ENCODE measurements at places on chromosomes 2 and 18.

DNA sequence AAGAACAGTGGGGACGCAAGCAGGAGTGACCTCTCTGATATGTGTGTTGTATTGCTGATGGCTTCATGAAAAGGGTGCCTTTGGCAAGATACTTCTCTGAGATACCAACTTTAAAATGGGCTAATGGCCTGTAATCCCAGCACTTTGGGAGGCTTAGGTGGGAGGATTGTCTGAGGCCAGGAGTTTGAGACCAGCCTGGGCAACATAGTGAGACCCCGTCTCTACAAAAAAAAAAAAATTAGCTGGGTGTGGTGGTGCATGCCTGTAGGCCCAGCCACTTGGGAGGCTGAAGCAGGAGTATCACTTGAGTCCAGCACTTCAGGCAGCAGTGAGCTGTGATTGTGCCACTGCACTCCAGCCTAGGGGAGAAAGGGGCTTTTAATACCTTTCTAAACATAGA is 9.8 kb downstream of the BIRC6 start:
- no peak for DNase-seq

DNA sequence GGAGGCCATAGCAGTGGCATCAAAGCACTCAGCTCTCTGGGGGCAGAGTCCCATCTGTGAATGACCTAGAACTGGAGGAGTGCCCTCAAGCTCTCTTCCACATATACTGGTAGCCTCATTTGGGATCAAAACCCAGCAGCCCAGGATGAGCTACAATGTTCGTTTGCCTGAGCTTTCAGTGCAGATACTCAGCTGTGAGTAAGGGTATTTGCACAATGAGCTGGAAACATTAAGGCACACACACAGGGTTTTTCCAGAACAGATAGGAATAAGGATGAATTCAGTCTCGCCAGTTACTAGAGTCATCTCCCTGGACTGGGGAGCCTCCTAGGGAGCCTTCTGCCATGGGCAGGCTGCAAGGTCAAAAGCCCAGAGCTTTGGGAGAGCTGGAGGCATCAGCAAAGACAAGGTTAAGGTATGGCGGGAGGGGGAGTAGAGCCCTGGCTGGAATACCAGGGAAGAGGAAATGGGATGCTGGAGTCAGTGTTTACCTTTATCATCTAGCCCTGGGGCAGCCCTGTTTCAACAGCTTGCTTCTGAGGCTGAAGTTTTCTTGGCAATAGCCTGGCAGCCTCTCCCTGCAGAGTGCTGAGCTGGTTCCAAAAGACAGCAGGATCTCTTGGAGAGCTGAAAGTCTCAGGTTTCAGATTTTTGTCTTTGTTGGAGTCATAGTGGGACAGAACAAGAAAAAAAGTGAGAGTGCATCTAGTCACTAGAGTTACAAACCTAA is 187.7 kb downstream of the LOXHD1 start:
- DNase-seq = peak; percentile 89

- no peak for DNase-seq
Measured at GRCh38 chr2:143742581-143742980, 613.4 kb downstream of the ARHGAP15 start.

DNA sequence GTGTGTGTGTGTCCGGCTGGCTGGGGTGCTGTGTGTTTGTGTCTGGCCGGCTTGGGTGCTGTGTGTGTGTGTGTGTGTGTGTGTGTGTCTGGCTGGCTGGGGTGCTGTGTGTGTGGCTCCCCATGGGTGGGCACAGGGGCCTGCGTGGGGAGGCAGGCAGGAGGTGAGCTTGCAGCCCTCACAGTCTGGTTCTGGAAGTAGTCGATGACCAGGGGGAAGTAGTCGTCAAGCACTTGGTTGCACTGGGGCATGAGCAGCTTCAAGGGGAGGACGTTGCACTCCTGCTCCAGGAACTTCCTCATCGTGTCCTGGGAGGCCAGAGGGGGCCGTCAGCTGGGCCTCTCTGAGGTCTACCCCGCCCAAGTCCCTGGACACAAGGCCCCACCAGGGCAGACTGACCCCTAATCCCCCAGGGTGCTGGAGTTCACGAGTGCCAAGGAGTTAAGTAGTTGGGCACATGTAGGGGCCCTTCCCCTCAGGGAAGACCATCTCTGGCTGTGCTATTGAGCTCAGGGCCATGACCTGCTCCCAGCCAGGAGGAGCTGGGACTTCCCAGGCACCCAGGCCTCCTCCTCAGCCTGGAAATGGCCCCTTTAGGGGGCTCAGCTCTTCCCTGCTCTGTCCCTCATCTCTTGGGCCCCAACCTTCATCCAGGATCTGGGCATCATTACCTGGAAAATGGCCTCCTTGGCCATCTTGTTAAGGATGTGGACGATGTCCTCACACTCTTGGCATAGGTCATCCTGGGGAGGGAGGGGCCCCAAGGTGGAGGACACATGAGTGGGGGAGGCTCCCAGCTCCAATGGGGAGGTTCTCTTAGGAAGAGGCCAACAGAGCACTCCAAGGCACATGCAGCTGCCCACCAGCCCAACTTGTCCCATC is 1.3 kb downstream of the SFTPB start:
- no peak for DNase-seq

DNA sequence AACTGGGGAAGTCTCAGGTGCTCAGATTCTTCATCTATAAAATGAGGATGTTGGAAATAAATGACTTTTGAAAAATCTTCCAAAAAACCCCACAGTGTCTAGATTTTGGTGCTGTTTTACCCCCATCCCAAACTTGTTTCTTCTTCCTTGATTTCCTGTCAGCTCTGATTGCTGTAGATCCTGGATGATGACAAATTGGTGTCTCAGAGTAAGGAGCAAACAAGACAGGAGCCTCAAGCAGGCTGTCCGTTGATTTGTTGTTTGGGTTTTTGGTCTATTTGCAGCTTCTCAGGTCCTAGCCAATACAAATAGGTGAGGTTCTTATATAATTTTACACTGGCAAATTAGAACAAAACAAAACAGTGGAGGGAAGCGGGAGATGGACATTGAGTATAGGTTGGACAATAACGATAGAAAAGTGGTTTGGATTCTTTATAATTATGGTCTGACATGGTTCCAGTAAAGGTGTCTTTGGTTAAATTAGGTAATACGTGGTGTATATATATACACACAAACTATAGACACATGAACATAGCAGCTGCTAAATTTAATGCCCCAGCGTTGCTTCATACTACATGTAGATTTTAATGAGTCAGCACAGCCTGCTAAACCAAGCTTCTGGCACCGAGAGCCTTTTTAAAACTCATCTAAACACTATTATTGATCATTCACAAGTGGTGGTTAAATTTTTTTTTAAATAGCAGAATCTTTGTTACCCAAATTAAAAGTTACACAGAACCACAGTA is 142.5 kb downstream of the FMNL2 start:
- DNase-seq = no peak

- DNase-seq = no peak
Measured at GRCh38 chr2:103868396-103868795, 985.5 kb upstream of the POU3F3 start.

DNA sequence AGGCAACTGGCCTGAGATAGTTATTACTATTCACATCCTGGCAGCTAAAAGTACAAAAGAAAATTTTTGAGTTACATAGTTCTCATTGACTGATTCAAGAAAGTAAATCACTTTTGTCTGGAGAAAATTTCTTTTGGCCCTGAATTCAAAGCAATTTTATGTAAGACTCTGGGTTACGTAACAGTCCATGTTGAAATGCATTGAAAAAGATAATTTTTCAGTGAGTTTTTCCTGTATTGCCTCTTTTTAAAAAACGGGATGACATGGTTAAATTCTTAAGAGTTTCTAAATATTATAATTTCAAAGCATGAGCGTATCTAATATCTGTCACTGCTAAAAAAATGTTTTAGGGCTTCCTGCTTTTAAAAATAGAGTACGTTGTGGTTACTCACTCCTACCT is 72.7 kb downstream of the ANKRD12 start:
- no peak for DNase-seq

DNA sequence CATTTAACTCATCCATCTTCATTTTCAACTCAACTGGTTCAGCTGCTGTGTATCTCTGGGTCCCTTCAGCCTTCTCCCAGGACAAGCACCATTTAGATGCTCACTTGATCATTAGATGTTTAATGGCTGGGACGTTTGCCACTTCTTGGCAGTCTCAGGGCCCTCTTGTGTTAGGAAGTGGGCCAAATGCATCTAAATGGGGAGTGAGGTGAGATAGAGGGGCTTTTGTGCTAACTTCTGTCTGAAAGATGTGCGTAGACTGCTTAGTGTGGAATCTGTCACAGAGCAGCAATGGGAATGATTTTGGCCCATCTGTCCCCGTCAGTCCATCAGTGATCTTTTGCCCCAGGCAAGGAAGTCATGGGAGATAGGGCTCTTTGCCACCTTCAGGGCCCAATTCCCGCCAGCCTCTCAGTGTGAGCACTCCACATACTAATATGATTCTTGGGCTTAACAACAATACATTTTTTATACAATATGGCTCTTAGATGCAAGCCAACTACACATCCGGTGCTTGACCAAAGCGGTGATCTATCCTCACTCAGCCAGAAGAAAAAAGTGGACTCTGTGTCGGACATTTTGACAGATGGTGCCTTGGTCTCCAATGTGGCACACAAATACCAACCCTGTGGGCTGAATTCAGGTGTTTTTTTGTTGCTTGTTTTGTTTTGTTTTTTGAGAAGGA is 95.7 kb upstream of the EPC2 start:
- no peak for DNase-seq

GRCh38 chr18:70324897-70325296 is 36.1 kb downstream of the SOCS6 start:
- DNase-seq = no peak

Data from PC-9 (cell line).